ENCODE measurements at places on chromosomes 3 and 15.
A peak's percentile ranks its signal among the peaks of the same experiment; 100 is the strongest.

DNA sequence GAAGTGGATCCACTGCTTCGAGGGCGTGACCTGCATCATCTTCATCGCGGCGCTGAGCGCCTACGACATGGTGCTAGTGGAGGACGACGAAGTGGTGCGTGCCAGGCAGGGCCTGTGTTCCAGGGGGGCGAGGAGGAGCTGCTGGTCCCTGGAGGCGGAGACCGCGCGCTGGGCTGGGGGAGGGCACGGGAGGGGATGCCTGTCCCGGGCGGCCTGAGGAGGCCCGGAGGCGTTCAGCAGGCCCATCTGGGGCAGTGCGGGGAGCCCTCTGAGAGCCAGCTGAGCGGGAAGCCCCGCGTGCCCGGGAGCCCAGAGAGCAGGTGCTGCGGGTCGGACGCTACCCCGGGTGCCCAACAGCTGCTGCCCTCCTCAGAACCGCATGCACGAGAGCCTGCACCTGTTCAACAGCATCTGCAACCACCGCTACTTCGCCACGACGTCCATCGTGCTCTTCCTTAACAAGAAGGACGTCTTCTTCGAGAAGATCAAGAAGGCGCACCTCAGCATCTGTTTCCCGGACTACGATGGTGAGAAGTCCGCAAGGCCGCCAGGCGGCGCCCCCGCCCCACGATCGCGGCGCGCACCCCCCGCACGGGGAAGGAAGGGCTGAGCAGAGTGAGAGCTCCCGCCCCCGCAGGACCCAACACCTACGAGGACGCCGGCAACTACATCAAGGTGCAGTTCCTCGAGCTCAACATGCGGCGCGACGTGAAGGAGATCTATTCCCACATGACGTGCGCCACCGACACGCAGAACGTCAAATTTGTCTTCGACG is 2.9 kb downstream of the GNAT1 start:
- DNase-seq: peak; percentile 64

- DNase-seq: peak; percentile 49
Observed at GRCh38 chr3:122245513-122246174, 62.2 kb downstream of the CASR start.

DNA sequence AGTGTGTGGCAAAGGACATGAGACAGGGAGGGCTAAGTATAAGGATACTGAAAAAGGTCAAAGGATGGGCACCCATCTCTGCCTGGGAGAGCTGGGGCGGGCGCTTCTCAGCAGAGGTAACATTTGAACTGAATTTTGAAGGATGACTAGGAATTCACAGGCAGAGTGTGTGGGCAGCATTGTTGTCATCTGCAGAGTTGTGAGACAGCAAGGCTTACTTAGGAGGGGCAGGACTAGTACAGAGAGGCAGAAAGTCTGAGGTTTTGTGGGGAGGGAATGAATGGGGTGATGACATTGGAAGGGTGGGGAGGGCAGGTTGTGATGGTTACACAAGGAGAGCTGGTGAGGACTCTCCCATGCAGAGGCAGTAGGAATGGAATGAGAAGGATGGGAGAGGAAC is 84.1 kb upstream of the PRR23C start:
- no peak for DNase-seq

GRCh38 chr3:43884581-43884980 is 193.8 kb downstream of the ABHD5 start:
- no peak for DNase-seq

DNA sequence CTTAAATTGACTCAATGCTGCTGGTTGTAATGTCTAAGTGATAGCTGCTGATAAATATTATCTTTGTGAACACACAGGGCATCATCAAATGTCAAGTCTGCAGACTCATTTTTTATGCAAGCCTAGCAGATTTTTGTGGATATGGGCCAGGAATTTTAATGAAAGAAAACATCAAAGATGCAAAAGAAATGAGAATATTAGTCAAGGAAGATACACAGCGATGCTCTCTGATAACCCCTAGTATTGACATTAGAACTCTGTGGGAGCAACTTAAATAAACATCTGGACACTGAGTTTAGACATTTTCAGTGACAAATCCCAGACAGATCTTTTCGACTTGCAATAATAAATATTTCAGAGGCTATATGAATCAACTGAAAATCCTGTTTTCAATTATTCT is 28.3 kb downstream of the POLR2M start:
- DNase-seq: no peak

- DNase-seq: no peak
Observed at GRCh38 chr3:73926360-73927202, 301.8 kb upstream of the PDZRN3 start.

DNA sequence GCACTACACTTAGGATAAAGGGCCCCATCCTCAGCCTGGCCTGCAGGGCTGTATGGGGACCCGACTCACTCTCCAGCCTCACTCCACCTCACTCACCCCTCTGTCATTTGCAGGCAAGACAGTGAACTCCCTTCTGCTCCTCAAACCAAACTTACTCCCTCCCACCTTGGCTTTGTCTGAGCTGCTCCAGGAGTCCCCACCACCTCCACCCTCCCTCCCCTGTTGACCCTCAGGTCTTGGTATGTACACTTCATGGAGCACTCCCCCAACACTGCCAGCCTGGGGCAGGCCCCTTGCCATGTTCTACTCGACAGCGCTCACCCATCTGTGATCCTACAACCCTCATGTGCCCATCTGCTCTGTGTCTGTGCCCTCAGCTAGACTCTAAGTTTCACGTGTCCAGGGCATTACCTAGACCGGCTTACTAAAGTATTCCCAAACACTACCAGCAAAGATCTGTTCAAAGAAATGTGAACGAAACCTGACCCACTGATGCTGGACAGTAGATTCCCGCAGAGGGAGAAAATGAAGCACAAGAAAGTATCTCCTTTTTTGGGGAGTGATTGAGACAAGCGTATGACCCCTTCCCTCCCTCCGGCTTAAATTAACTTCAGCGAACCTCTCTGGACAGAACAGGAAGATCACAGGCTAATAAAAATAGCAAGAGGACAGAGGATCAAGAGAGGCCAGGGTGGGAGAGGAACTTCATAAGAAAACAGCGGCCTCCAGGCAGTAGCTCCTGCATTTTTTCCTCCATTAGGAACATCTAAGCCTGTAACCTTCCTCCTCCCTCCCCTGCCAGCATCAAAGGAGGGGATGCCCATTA is 113.2 kb downstream of the RFTN1 start:
- DNase-seq: peak; percentile 18

All from EH (cell line).